NCI-H1930 (cell line): ENCODE measurements at places on chromosomes 4 and X.

DNA sequence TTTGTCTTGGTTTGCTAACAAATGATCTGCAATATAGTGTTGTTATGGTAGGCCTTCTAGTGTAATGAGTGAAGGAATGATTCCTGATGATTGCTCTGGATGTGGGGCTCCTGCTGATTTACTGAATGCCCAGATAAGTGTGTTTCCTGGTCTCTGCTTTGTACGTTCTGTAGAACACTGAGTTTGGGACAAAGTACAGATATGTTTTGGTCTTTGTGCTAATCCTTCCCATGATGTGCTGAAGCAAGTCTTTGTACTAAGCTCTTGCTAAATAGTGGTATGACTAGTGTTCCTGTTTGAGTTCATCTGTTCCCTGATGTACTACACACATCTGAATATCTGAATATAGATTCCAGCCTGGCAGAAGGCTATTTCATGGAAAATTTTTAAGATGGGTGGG lies 36.9 kb upstream of the XIAP start:
- no peak for DNase-seq

DNA sequence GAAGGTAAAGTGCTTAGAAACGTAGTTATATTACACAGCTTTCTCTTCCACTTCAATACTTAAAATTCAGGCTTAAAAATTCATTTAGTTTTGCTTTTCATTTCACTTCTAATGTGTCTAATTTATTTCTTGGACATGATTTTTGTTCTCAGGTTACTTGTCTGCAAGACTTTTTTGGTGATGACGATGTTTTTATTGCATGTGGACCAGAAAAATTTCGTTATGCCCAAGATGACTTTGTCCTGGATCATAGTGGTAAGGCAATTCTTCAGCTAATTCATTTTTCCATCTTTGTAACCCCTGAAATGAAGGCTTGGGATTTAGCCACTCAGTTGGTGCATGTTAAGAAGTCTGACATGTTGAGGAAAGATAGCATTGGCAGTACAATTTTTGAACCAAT lies 114.7 kb downstream of the DCLK2 start:
- no peak for DNase-seq

DNA sequence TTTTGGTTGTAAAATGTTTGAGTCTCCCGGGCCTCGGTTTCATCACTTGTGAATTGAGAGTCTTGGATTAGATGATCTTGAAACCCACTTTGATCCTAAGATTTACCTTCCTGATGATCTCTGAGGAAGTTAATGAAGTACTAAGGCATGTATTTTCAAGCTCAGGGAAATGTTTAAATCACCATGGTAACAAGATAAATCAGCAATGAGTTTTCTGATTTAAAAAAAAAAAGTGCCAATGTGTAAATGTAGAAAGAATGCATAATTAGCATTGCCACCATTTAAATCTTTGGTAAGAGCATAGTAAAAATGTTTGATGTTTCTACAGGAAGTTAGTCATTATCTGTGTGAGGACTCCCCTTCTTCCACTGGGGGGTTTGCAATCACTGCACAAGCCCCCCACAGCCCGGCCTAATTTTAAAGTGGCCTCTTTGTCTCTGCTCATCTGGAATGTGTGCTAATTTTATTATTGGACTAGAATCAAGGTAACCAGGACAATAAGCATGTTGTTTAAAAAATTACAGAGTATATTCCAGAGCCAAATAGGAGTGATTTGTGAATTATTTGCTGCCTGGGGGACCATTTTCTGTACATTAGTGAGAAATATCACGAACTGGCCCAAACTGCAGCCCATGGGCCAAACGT lies 93.6 kb downstream of the SLC34A2 start:
- no peak for DNase-seq

DNA sequence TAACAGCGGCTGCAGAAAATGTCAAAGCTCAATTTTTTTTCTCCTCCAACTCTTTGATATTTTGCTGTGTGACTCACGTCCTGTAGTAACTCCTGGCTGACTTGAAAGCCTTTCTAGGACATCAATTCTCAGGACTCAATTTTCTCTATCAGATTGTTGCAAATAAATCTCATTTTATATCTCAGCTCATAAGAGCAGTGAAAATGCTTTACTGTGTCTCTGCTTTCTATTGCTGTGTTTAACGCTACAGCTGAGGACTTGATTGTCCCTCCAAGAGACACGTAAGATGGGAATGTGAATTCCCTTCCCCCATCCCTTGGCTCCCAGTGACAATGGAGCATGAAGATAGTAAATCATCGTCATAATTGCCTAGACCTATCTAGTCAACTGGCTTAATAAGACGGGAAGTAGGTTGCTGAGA lies 20.5 kb upstream of the CBR4 start:
- DNase-seq: no peak

DNA sequence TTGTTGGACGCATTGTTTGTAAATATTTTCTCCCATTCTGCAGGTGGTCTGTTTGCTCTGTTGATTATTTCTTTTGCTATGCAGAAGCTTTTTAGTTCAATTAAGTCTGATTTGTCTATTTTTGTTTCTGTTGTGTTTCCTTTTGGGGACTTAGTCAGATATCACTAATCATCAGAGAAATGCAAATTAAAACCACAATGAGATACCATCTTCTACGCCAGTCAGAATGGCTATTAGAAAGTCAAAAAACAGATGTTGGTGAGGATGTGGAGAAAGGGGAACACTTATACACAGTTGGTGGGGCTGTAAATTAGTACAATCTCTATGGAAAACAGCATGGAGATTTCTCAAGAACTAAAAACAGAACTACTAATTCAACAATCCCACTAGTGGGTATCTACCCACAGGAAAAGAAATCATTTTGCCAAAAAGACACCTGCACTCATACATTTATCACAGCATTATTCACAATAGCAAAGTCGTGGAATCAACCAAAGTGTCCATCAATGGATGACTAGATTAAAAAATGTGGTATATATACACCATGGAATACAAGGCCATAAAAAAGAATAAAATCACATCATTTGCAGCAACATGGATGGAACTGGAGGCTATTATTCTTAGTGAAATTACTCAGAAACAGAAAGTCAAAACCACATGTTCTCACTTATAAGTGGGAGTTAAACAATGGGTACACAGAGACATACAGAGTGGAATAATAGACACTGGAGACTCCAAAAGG lies 8.1 kb downstream of the COQ2 start:
- no peak for DNase-seq
